ENCODE measurements at places on chromosomes 4 and X. TPM values are rescaled to one million over a fixed set of nuclear protein-coding genes. Genes with fewer than 3 reads are reported as not detected.
A peak's percentile ranks its signal among the peaks of the same experiment; 100 is the strongest.

WDR19 gene
- 20.8 TPM for total RNA-seq

MTNR1A gene
- total RNA-seq, result 0.38 TPM

NR3C2 gene
- 0.77 TPM for total RNA-seq

CXCL11 gene
- total RNA-seq, result not detected

ADH6 gene
- total RNA-seq, result not detected

PF4V1 gene
- not detected for total RNA-seq

NDUFB11 gene
- total RNA-seq, result 32.1 TPM

GRCh38 chrX:124426288-124427169 is 80.2 kb downstream of the SH2D1A start:
- DNase-seq, result no peak

- DNase-seq, result no peak
Observed at GRCh38 chrX:16848541-16848940, 21.6 kb downstream of the RBBP7 start.

DNA sequence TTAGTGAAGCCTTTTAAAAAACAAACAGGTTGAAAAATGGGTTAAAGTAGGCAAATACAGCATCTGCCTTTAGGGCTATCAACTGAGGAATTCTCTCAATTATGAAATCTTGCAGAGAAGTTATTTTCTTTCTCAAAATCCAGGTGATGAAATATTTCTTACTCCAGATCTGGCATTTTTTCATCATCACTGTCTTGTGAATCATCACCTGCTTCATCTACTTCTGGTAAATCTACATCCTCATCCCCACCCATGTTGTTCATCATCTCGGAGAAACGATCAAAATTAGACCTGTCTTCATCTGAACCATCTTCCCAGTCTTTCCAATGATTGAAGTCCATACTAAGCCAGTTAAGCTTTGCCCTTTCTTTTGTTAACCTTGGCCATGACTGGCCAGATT is 33.3 kb upstream of the HPF1 start:
- peak; percentile 55 for DNase-seq

DNA sequence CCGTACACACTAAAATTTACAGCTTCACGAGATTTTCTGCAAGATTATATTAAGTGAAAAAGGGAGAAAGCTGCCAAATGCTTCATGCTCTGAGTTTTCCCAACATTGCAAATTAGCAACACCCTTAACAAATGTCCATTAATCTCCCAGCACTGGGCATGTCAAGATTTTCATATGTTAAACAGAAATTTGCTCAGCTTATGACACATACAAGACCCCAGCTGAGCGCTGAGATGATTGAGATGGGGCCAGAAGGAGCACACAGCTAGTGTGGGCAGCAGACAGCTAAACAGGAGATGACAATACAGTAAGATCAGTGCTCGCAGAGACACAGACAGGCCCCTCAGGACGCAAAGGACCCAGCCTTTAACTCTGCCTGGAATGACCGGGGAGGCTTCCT is 208.8 kb downstream of the STK32B start:
- DNase-seq, result no peak

GRCh38 chrX:147626605-147627004 is 285.1 kb upstream of the FMR1 start:
- no peak for DNase-seq

- DNase-seq, result no peak
Observed at GRCh38 chr4:3276986-3277385, 15.8 kb upstream of the RGS12 start.

DNA sequence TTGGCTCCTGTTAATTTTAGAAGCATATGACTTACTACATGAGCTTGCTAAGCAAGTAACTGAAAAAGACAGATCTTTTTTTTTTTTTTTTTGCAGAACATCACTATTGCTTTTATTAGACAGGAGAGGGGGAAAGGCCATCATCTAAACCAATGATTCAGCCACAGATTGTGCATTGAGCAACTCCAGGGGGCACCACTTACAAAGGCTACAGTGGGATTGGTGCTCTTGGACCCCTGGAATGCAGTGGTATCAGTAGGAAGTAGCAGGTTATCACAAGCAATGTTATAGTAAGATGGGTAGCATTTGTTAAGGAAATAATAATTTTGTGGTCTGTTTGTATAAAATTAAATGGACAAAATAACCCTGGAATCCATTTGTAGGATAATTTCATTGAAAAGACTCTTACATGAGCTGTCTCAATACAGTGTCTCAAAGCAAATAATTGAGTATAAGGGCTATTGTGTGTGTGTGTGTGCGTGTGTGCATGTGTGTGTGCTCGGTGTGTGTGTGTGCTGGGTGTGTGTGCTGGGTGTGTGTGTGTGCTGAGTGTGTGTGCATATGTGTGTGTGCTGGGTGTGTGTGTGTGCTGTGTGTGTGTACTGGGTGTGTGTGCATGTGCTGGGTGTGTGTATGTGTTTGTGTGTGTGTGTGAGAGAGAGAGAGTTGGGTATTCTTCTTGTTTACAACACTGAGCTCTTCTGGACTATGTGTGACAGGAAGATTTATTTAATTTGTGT is 296.3 kb downstream of the PCDH7 start:
- no peak for DNase-seq

- no peak for DNase-seq
Observed at GRCh38 chr4:53579826-53580225, 11.5 kb downstream of the LNX1 start.

DNA sequence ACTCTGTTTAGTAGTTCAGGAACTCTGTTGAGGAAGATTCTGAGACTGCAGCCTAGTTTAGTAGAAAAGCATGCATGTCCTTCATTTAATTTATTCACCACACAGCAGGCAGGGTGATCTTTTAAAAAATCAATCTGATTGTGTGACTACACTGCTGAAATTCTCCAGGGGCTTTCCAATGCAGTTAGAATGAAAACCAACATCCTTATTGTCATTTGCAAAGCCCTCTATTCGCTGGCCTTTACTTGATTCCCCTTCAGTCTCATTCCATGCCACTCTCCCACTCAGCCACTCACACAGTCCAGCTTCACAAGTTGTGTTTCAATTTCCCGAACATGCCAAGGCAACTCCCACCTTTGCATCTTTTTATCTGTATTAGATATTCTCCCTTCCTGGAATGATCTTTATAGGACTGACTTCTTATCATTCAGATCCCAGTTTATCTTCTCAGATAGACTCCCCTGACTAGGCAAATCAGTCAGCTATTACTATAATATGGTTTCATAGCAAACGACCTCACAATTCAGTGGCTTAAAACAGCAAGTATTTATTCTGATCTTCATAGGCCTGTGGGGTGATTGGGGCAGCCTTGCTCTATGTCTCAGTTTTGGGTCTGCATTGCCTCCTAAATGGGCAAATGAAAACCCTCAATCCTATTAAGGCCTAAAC is 21.3 kb upstream of the FTHL17 start:
- no peak for DNase-seq

DNA sequence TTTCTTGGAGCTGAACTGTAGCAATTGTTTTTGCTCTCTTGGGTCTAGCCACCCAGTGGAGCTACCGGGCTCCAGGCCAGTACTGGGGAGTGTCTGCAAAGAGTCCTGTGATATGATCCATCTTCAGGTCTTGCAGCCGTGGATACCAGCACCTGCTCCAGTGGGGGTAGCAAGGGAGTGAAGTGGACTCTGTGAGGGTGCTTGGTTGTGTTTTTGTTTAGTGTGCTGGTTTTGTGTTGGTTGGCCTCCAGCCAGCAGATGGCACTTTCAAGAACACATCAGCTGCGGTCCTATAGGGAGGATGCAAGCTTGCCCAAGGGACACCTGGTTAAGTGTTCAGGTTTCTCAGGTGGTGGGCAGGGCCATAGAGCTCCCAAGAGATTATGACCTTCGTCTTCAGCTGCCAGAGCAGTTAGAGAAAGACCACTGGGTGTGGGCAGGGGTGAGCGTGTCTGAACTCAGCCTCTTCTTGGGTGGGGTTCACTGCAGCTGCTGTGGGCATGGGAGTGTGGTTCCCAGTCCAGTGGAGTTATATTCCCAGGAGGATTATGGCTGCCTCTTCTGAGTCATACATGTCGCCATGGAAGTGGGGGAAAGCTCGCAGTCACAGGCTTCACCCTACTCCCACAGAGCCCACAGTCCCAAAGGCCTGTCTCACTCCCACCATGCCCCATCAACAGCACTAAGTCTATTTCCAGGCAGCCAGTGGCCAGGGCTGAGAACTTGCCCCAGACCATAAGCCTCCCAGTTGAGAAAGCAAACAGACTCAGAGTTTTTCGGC is 811.6 kb downstream of the GLUD2 start:
- no peak for DNase-seq

DNA sequence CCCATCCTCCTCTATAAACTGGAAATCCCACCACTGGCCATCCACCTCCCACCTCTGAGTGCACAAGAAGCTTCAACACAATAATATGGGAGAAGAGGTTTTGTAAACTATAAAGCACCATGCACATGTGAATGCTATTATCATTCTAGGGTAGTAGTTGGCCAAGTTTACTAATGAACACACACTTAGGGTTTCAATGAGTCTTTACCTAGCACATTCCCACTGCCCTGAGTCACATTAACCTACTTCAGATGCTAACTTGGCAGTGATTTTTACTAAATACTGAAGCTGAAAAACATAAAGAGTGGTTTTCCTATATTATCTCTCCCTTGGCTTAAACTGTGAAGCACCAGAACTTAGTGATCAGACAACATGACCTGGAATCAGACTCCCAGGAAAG is 93.9 kb downstream of the SH3KBP1 start:
- DNase-seq, result peak; percentile 4

DNA sequence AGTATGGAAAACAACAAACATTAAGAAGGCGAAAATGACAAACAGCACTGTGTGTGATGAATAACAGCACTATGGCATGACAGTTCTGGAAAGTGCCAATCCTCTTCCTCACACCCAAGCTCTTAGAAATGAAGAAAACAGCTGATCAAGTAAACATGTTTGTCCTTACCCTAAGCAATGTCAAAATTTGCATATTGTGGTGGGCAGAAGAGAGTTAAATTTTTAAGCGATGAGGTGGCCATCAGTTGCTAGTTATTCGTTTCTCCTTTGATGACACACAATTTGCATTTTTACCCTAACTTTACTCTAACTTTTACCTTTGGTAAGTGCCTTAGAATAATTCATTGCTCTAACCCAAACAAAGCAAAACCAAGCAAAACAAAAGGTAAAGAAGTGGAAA is 8.8 kb downstream of the PROM1 start:
- no peak for DNase-seq

- DNase-seq, result peak; percentile 6
Observed at GRCh38 chr4:173735049-173735448, 205.0 kb upstream of the HAND2 start.

- no peak for DNase-seq
Observed at GRCh38 chr4:127578967-127579366, 53.8 kb upstream of the INTU start.

- DNase-seq, result no peak
Observed at GRCh38 chr4:151921386-151921785, 160.6 kb upstream of the GATB start.

DNA sequence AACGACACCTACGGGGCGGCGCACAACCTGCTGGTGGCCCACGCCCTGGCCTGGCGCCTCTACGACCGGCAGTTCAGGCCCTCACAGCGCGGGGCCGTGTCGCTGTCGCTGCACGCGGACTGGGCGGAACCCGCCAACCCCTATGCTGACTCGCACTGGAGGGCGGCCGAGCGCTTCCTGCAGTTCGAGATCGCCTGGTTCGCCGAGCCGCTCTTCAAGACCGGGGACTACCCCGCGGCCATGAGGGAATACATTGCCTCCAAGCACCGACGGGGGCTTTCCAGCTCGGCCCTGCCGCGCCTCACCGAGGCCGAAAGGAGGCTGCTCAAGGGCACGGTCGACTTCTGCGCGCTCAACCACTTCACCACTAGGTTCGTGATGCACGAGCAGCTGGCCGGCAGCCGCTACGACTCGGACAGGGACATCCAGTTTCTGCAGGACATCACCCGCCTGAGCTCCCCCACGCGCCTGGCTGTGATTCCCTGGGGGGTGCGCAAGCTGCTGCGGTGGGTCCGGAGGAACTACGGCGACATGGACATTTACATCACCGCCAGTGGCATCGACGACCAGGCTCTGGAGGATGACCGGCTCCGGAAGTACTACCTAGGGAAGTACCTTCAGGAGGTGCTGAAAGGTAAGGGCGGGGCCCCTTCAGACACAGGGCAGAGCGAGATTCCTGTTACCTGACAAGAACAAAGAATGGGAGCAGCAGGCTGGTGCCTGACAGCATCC is 11.7 kb downstream of the RPL9 start:
- DNase-seq, result peak; percentile 74

- peak; percentile 89 for DNase-seq
Observed at GRCh38 chr4:2795893-2796848, 3.3 kb downstream of the SH3BP2 start.

GRCh38 chrX:82141942-82142341 is 940.0 kb downstream of the SH3BGRL start:
- no peak for DNase-seq

- no peak for DNase-seq
Observed at GRCh38 chrX:129653181-129653970, 1.4 kb downstream of the APLN start.

DNA sequence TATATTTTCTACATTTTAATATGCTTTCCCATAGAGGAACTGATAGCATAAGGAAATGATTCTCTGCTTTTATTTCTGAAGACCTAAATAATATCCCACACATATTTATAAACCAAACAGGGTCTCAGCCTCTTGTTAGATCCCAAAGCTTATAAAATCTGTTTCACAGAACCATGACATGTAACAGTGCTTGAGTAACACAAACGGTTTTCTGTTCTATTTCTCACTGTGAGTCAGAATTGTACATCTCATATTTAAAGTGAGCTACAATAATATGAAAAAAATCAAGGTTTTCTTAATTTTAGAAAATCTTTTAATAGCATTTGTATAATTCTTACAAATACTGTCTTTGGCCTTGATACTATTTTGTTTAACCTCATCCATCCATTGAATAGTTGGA is 51.2 kb downstream of the NR3C2 start:
- no peak for DNase-seq

DNA sequence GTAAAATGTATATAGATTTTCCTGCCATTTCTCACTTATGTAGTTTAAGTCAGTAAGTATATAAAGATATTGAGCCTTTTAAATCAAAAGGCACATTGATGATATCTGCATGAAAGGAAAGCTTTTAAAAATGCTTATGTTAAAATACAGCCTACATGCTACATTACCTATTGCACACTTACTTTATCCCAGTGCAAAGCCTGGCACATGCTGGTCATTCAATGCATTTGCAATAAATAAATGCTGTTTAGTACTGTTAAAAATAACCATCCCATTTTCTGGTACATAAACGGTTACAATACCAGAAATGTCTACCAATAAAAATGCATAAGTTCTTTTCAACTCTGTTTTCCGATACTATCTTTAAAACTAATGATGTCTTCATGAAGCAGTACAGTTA is 22.1 kb upstream of the SPATA4 start:
- DNase-seq, result no peak

All from bronchial epithelial cell (primary cell).